ENCODE measurements at places on chromosomes 12 and 14.

DNA sequence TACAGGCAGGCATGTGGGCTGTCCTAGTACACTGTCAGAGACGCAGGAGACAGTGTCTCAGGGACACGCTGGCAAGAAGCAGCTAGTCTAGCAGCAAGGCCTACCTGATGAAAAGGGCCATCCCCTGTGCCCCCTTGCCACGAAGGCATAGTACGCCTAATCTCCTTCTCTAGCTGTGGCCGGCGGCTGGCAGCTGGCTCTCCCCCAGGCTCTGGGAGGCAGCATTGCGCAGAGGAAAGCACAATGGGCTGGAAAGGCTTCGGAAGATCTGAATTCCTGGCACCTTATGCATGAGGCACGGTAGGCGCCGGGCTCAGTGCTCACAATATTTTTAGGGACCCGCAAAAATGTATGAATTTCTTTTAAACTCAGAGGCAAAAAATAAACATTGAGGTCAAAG is 16.0 kb upstream of the PLEKHH1 start:
- no peak for DNase-seq

GRCh38 chr14:50545618-50546017 is 13.2 kb upstream of the MAP4K5 start:
- DNase-seq: no peak

- DNase-seq: peak; percentile 96
These were observed 7.7 kb upstream of the LTBP2 start for GRCh38 chr14:74619672-74620131.

DNA sequence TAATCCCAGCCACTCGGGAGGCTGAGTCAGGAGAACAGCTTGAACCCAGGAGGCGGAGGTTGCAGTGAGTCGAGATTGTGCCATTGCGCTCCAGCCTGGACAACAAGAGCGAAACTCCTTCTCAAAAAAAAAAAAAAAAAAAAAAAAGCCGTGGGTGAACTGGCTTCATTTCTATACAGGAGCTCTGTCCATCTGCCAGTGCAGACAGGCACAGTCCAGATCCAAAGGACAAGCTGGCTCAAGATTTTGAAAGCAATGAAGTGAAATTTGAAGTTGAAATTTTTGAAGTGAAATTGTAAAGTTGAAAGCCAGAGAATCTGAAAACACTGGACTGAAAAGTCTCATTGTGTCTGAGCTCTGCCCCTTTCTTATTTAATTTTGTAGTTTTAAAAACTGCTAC is 134.7 kb downstream of the CALM1 start:
- DNase-seq: no peak

- DNase-seq: no peak
These were observed 192.1 kb upstream of the MYL2 start for GRCh38 chr12:111112311-111113098.

DNA sequence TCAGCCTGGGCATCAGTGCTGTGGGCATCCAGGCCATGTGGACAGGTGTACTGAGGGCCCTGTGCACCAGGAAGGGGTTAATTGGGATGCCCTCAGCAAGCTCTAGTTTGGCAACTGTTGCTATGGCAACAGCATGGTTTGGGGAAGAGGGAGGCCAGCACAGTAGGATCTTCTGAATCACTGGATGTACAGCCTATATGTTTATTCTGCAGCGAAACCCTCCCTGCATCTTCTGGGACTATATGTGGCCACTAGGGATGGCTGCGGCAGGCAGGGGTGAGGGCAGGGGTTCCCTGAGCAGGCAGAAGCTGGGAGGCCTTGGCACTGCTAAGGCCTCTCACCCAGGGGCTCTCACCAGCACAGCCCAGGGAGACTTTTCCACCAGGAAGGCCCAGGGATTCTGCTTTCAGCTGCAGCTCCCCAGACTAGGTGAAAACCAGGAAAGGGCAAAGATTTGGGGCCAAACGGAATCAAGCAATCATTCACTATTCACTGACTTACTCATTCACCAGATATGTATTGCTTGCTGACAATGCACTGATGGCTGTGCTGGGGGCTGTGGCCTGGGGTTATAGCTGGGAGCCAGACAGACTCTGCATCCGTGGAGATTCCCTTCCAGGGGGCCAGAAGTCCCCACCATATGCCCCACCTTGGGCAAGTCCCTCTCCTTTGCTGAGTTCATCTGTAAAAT is 42.8 kb downstream of the IRF2BPL start:
- DNase-seq: no peak

- no peak for DNase-seq
These were observed 474.6 kb downstream of the ETNK1 start for GRCh38 chr12:23099604-23100003.

GRCh38 chr14:23571701-23572523 is 4.3 kb upstream of the AP1G2 start:
- no peak for DNase-seq

GRCh38 chr12:52050116-52050757 is 1.0 kb upstream of the NR4A1 start:
- no peak for DNase-seq

DNA sequence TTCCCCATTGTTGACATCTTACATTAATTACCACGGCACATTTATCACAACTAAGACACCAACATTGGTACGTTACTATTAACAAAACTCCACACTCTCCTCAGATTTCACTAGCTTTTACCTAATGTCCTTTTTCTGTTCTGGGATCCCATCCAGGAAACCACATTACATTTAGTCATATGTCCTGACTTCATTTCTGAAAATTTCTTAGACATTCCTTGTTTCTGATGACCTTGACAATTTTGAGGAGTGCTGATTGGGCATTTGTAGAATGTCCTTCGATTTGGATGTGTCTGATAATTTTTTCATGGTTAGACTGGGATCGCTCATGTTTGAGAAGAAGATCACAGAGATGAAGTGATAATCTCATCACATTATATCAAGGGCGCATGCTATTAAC is 34.6 kb upstream of the ACSM4 start:
- DNase-seq: no peak

DNA sequence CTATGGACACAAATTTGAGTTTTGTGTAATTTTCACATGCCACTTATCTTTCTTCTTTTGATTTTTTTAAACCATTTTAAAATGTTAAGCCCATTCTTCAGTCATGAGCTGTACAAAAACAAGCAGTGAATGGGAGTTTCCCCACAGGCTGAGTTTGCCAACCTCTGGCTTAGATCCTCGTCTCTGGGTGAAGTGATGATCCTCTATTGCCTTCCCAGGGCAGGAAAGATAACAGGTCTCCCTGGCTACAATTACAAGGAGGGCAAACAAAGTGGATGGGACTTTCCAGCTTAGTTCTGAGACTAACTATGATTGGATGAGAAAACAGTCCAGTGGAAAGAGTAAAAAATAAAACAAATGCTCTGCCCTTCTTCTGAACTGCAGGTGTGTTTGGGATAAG is 203.7 kb downstream of the SPTSSA start:
- DNase-seq: peak; percentile 51

GRCh38 chr14:68741839-68742470 is 50.9 kb downstream of the ZFP36L1 start:
- no peak for DNase-seq

DNA sequence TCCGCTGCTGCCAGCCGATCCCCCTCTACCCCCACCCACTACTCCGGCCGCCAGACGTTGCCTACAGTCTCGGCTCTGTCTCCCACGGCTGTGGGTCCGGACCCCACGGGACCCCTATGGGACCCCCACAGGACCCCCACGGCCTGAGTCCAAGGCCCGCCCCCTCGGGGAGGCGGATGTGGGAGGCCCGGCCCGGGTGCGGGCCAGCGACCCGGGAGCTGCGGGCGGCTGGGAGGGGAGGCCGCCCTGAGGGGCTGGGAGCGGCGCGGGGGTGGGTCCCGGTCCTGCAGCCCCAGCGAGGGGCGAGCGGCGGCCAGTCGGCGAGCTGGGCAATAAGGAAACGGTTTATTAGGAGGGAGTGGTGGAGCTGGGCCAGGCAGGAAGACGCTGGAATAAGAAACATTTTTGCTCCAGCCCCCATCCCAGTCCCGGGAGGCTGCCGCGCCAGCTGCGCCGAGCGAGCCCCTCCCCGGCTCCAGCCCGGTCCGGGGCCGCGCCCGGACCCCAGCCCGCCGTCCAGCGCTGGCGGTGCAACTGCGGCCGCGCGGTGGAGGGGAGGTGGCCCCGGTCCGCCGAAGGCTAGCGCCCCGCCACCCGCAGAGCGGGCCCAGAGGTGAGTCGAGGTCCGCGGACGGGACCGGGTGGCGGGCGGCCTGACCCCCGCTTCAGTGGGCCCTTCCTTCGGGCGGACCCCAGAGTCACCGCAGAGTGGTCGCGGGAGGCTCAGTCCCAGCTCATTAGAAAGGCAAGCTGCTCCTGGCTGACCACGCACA is at the start of gene ACVRL1:
ACVRL1 (plus strand) TSS at position 422 of the 773 bp plus-strand sequence. CDS start 4,971 bp downstream, outside the sequence.
- no peak for DNase-seq

GRCh38 chr12:89453121-89453978 is 71.2 kb downstream of the GALNT4 start:
- peak; percentile 33 for DNase-seq

DNA sequence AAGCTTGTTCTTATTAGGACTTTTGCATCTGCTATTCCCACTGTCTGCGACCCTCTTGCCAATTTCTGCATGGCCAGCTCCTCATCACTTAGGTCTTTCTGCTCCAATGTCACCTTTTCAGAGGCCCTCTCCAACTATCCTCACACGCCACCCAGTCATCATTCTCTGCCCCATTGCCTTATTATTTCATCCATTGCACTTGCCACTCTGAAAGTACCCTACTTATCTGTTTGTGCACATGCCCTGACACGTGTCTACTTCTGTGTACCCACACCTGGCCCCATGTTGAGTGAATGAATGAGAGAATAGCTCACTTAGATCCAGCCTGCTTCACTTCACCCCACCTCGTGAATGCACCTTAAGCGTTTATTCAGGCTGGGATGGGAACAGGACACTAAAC is 218.7 kb upstream of the TBX3 start:
- DNase-seq: no peak

- no peak for DNase-seq
These were observed 199.7 kb upstream of the HMGA2 start for GRCh38 chr12:65624554-65625086.

GRCh38 chr12:57190037-57190436 is 26.6 kb upstream of the NXPH4 start:
- DNase-seq: no peak

DNA sequence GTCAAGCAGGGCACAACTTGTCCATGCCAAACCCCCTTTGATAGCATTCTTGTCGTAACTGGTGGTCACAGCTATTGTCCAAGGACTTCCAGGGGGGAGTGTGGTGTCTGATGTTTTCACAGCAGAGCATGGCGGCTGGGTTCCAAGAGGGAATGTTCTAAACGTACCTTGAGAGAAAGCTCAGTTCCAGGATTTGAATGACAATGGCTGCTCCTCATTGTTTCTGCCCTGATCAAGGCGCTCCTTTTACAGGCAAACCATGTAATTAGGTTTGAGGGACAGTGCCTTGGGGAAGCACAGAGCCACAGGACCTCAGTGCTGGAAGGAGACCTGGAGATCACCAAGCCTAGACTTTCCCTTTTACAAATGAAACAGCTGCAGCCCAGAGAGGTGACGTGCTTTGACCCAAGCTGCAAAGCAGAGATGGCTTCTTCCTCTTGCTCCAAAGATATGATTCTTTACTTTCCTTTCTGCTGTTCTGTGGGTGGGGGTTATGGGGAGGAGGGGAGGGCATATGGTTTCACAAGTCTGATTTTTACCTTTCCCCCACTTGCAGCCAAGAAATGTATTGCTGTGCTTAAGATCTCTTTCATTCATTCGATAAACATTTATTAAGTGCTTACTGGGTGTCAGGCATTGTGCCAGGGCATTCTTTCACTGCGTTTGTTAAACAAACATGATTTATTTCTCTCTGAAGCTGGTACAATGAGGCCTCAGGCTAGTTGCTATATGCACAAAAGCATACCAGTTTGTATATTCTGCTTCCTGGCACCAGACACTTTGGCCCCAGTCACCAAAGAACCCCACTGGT is 172.8 kb downstream of the KTN1 start:
- DNase-seq: peak; percentile 48

DNA sequence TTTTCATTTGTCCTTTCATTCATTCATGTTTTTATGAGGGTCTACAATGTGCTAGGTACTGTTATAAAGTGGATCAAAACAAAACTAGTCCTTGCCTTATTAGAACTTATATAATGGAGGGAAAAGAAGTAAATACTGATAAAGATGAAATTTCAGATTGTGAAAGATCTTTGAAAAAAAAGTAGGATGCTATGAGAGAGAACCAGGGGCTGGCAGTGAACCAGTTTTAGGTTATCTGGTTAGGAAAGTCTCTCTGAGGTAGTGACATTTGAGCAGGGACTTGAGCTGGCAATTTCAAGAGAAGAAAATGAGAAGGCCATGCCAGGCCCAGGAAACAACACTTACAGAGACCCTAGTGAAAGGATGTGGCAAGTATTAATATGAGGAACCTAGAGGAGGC is 57.3 kb upstream of the E2F7 start:
- no peak for DNase-seq

Measured in A172 (cell line).